ENCODE measurements at places on chromosomes 6 and 20.
A peak's percentile ranks its signal among the peaks of the same experiment; 100 is the strongest.

DNA sequence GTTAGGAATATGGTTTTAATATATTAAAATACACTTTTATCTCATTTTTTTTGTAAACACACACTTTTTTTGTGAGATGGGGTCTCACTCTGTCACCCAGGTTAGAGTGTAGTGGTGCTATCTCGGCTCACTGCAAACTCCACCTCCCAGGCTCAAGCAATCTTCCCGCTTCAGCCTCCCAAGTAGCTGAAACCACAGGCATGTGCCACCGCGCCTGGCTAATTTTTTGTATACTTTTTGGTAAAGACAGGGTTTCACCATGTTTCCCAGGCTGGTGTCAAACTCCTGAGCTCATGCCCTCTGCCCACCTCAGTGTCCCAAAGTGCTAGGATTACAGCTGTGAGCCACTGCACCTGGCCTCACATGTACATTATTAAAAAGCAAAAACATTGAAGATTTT is 10.8 kb downstream of the IPCEF1 start:
- DNase-seq = no peak

DNA sequence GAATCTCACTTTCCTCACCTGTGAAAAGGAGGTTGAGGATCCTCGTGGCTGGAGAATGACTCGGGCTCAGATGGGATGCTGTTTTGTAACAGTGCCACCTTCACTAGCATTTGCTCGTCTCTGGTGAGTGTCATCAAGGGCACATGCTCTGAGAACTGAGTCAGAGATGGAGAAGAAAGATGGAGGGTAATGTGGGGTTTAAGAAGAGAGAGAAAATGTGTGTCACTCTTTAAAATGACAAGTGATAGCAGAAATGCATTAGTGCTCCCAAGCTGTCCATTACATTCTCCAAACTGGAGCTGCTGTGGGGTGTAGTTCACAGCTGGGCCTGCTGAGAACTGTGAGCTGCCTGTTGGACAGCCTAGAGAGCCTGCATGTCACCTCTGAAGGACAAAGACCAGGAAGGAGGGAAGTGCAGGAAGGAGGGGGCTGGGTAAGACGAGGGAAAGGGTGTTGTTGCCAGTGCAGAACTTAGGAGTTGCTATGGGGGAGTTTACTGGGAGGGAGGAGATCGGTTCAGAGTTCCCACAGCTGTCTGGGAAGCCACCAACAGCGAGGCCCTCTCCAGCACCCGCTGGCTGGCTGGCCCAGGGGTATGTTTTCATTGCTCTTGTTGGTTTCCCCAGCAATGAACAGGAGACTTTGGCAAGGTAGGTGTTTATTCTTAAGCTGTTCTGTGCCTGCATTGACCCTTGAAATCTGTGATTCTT is 19.8 kb downstream of the GMPR start:
- no peak for DNase-seq

DNA sequence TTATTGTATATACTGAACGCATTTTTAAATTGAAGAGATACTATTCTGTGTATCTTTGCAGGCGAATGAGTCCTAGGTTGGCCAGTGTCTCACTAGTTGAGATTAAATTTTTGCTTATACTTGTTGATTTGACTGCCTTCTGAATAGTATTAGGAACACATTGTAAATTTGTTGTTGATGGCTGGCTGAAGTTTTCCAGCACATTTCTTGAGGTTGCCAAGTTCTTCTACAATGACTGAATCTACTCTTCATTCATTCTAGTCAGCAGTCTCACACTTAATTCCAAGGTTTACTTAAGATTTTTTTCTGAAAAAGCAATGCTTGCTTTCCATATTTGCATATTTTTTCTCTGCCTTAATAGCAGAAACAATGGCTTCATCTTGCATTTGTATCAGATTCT is 151.7 kb downstream of the ZFAND3 start:
- DNase-seq = peak; percentile 16

GRCh38 chr6:12238219-12238618 is 51.9 kb upstream of the EDN1 start:
- no peak for DNase-seq

GRCh38 chr6:1190366-1190765 is 121.5 kb upstream of the FOXQ1 start:
- peak; percentile 95 for DNase-seq

GRCh38 chr20:50587291-50587961 is 77.2 kb downstream of the PTPN1 start:
- DNase-seq = no peak

Data from AG10803 (cell line).